Right kidney (tissue), 9 donors: ENCODE measurements at places on chromosomes 3 and 15.
A peak's percentile ranks its signal among the peaks of the same experiment; 100 is the strongest.

GRCh38 chr3:174153871-174154270, 705.3 kb upstream of the NAALADL2 start:
- no peak for DNase-seq

GRCh38 chr3:28934126-28934813, 346.6 kb upstream of the RBMS3 start:
- DNase-seq, result no peak

DNA sequence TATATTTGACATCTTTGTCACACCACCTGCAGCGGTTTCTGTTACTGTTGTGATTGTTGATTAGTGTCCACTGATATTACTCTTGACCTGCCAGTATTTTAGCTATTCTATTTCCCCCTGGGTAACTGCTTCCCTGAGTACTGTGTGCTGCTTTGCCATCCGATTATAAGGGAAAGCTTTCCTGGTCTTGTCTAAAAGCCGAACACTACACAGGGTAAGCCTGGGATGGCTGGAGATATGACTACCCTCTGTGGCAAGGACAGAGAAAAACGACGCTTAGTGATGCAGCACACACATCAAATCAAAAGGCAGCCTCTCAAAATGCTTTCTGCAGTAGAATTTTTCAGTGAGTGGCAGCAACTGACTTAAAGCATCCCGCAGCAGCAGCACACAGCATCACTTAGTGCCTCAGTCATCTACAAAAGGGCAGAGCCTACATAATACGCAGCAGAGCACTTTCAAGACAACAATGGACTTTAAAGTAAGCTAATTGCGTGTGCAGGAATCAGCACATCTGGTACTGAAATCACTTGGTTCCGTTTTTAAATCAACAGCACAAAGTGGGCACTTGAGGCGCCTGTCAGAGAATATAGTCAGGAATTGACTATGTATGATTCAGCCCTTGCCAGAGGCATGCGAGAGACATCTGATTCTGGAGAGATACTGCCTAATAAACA, 656.3 kb upstream of the TGFBR2 start:
- no peak for DNase-seq

DNA sequence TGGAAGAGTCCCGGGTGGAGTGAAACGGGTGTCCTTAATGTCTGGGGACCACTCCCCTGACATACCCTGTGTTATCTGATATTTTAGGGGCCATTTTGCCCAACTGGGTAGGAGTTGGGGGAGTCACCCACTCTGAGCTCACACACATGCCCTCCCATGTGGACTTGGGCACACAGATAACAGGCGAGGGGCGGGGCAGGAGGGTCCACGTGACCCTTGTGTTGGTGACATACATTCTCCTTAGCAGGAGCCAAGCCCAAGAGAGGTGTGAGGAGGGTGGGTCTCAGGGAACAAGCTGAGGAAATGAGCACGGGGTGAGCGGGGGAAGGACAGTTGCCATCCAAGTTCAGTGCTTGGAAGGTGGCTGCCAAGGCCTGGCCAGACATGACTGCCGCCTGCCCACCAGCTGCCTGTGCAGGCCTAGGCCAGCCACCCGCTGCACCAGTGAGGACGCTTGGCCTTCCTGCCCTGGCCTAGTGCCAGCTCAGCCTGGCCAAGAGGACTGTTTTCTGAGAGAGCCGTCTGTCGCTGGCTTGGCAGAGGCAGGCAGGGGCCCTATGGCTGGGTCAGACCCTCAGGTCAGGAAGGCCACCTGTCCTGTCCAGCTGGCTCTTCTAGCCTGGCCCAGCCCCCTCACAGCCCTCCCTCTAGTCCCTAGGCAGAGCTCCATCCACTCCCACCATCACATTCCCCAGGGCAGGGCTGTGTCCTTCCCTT, 31.3 kb upstream of the TMEM115 start:
- DNase-seq, result no peak

DNA sequence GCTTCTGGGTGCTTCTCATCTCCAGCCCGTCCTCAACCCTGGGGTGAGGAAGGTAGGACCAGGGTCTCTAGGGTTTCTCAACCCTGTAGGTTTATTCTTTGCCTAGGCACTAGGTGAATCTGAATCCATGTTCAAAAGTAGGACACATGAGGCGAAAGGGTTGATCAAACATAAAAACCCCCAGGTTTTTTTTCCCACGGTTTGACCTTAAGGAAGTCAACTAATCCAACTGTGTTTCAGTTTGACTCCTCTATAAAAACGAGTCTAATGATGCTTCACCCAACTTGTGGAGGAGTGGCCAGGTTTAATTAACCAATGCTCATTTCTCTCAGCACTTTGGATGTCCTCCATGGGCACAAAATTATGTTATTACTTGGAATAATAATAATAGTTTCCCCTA, 335.9 kb upstream of the ICE2 start:
- DNase-seq, result no peak

- no peak for DNase-seq
Observed at GRCh38 chr3:149221783-149222517, at the start of gene CP. Gene CP (minus strand): TSS chr3:149221829. CDS start chr3:149221792, 37 bp downstream.

DNA sequence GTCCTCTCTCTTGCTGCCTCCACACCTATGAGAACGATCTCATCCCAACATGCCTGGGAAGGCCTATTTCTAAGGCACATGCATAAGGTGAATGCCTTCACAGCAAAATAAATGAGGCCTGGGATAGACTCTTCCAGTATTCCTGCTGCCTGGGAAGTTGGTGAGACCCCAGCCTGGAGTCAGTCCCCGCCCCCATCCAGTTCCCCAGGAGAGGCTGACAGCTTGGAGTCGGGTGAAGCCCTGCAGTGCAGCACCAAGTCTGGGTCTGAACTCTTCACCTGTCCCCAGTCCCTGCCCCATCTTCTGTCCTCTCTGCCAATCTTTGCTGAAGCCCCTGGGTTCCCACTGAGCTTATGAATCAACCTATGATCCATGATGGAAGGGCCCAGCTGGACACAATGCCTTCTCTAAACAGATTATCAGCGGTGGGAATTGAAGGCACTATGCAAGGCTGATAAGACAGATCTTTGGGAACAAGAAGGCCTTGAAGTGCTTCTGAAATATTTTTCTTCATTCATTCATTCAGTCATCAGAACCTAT, 10.2 kb upstream of the APBA2 start:
- no peak for DNase-seq

GRCh38 chr3:150104564-150104963, 133.9 kb upstream of the PFN2 start:
- DNase-seq, result no peak

- peak; percentile 75 for DNase-seq
Observed at GRCh38 chr3:186097663-186098451, 11.0 kb downstream of the ETV5 start.

- DNase-seq, result no peak
Observed at GRCh38 chr15:88956906-88957305, 43.7 kb upstream of the MFGE8 start.

DNA sequence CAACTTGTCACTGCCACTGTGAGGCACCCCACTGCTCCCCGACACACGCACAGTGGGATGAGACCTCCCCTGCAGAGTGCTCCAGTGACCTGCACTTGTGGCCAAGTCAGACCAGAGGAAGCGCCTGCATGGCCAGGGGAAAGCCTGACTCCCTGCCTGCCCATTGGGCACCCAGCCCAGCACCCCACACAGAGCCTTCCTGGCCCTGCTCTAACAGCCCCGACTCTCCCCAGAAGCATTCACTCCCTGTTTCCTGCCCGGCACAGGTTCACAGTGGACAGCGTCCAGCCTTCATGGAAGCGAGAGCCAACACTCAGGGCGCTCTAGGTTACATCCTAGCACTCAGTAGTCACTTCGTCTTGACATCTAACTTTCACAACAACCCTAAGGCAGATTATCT, 27.8 kb downstream of the RBPMS2 start:
- no peak for DNase-seq

GRCh38 chr3:184341925-184342324, 4.5 kb downstream of the FAM131A start:
- DNase-seq, result no peak

DNA sequence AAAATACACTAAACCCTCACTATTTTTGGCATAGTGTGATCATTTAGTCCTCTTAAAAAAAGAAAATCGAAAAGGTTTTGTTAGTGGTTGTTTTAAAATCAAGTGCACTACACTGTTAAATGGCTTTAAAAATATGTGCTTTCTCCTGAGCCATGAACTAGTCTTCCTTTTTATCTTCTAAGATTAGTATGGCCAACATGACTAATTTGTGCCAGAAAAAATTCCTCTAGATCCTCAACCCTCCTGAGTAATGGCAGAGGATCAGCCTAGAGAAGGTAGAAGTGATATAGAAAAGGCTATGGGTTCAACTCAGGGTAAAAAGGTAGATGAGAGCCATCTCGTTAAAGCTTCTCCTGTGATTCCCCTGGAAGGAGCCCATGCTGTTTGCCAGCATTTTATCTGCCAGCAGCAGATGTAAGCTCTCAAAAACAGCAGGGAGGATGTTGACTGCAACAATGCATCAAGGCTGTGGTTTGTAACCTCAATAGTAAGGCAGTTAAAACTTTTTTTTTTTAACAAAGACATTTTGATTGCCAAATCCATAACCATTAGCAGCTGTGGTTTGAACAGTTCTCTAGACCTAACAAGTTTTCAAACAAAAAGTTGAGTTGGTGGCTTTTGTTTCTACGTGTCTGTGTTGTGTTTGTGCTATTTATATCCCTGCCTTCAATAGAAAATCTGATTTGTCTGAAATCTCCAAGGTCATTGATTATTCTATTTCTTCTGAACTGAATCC, 30.2 kb upstream of the ZNF609 start:
- peak; percentile 14 for DNase-seq

GRCh38 chr3:22729981-22730380, 473.1 kb upstream of the UBE2E2 start:
- no peak for DNase-seq

GRCh38 chr3:98971169-98971681, 69.7 kb upstream of the DCBLD2 start:
- no peak for DNase-seq

DNA sequence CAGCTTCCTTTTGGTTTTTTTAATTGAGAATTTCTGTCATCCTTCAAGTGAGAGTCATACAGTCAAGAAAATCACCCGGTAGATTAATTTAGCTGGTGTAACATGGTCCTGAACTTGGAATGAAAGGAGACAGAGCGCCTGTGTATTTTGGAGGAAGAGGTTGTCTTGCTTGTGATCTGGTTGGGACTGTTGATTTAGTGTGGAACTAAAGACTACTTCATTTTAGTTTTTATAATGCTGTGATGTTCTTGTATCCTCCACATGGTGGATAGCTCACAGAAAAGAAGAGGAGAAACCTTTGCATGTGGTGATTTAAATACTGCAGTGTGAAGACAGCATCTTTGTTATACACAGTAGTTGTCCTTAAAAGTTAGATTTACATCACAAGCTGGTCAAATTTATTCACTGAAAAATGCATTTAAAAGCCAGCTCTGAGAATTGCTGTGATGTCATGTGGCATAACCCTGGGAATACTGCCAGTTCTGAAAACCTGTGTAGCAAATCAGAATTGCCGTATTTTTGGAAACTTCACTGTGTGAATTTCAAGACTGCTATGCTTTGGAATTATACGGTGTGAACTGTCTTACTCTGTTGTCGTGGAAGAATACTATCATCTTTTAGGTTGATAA, 268.5 kb downstream of the PTPRG start:
- no peak for DNase-seq

GRCh38 chr3:152356870-152357276, 88.1 kb downstream of the MBNL1 start:
- DNase-seq, result no peak

- no peak for DNase-seq
Observed at GRCh38 chr3:51777985-51778384, 1.1 kb downstream of the IQCF6 start.

- no peak for DNase-seq
Observed at GRCh38 chr15:36232491-36232890, 346.9 kb upstream of the CDIN1 start.

- DNase-seq, result no peak
Observed at GRCh38 chr3:194982472-194982871, 288.5 kb downstream of the XXYLT1 start.

GRCh38 chr15:86870846-86871245, 791.2 kb downstream of the AGBL1 start:
- DNase-seq, result no peak

DNA sequence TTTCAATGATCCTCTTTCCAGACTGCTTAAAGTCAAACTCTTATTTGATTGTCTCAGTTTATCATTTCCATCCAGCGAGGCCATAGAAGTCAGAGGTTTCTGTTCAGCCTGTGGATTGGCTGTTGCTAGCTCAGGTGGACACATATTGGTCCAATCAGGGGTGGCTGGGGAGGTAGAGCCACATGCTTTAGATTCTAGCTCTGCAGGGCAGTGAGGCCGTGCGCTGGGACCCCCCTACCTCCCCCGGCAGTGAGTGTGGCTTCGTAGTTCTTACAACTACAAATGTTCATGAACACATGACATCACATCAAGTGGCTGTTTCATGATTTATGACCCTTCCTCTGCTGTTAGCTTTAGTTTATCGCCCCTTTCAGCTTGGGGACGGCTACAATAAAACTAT, 18.0 kb downstream of the APOD start:
- DNase-seq, result peak; percentile 17

DNA sequence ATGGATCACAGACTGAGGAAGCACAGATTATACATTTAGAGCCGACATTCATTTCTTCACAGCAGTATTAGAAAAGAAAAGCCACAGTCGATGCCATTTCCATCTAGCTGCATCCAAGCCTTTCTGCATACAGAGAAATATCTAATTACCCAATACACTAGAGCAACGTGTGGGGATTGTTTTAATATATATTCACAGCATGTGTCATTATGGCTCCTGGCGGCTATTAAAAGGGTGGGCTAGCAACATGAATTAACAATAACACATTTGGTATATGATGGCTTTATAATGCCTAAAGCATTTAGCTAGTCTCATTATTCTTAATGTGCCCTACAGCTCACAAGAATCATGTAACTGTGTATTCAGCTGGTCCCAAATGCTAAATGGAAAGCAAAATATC, 1030.5 kb downstream of the FHIT start:
- no peak for DNase-seq

GRCh38 chr3:14441920-14442300, 39.5 kb downstream of the SLC6A6 start:
- no peak for DNase-seq

GRCh38 chr3:39149498-39150147, 3.8 kb downstream of the CSRNP1 start:
- DNase-seq, result no peak

DNA sequence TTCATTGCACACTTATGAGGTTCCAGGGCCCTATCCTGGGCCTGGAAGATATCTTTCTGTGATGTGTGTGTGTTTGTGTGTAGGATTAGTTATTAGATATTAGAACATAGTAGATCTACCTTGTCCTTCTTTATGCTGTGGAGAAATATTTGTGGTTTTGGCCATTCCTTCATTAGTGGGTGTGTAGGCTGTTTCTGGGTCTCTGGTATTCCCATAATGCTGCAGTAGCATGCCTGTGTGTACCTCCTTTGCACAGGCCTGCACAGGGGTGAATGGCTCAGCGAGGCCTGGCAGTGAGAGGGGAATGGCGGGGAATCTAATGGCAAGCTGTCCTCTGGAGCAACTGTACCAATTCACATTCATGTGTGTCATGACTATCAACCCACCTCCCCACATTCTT, 125.8 kb upstream of the MRPS22 start:
- no peak for DNase-seq

DNA sequence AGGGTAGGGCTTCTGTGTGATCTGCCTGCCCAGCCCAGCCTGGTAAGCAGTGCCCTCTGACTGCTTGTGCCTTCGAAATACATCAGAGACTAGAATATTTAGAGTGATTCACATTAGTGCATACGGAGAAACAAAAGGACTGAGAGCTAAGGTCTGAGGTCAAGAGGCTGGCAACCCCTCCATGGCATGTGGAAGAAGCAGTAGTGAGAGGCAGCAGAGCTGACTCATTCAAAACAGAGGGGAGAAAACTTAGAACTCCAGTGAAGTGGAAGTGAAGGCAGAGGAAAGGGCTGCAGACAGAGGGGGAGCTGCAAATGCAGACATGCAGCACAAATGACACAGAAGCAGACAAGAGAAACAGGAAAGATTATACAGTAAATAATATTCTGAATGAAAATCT, 61.6 kb downstream of the ULK4 start:
- no peak for DNase-seq
